Panc1 (cell line): ENCODE measurements at places on chromosomes 4 and X. TPM values are rescaled to one million over a fixed set of nuclear protein-coding genes. Genes with fewer than 3 reads are reported as not detected.
A peak's percentile ranks its signal among the peaks of the same experiment; 100 is the strongest.

DNA sequence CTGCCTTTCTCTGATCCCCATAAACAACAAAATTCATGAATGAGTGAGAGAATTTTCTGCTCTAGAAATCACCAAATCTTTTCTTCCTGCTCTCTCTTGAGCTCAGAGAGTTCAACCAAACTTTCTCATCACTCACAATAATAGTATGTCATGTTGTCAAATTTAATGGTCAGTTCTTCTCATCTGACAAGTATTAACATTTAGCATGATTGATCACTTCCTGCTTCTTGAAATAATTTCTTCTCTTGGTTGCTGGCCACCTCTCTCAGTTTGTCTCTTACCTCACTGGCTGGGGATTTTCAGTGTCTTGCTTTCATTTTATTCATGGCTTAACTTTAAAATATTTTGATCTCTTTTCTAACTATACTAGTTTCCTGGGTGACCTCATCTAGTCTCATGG, 25.5 kb upstream of the FGF5 start:
- DNase-seq = no peak

GRCh38 chr4:100087743-100088142, 102.5 kb downstream of the DDIT4L start:
- DNase-seq = no peak

- no peak for DNase-seq
Observed at GRCh38 chrX:67564475-67564874, 20.7 kb downstream of the AR start.

Gene PUDP
- total RNA-seq = 14.2 TPM

GRCh38 chrX:49166914-49167739, 4.6 kb downstream of the MAGIX start:
- no peak for DNase-seq

DNA sequence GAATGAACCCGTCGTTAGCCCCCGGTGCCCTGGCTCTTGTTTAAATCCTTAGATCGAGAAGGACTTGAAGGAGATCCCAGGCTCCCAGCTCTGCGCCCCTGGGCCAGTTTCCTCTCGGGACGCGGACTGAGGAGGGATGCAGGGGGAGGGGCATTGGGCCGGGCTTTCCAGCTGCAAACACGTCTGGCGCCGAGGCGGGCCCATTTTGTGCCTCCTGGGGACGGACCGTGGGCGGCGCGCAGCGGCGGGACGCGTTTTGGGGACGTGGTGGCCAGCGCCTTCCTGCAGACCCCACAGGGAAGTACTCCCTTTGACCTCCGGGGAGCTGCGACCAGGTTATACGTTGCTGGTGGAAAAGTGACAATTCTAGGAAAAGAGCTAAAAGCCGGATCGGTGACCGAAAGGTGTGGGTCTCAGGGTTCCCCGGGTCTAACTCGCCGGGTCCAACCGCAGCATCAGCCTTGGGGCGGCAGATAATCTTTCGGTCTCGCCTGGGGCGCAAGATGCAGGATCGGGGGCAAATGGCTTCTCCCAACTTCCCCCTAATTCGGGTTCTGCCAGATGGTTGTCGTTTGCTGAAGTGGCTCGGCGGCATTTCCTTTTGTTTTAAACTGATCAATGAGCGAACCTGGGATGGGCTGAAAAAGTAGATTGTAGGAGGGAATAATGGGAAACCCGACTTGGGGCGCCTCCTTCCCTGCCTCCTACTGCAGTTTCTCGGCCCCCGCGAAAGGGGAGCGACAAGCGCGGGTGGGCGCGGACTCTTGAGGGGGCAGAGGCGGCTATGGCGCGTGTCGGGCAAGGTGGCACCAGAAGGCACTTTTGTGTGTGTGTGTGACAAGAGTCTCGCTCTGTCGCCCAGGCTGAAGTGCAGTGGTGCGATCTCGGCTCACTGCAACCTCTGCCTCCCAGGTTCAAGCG, 2.9 kb downstream of the PDGFRA start:
- DNase-seq = no peak

- DNase-seq = no peak
Observed at GRCh38 chrX:39601231-39602177, 496.3 kb downstream of the BCOR start.

Gene ZAR1
- not detected for total RNA-seq

DNA sequence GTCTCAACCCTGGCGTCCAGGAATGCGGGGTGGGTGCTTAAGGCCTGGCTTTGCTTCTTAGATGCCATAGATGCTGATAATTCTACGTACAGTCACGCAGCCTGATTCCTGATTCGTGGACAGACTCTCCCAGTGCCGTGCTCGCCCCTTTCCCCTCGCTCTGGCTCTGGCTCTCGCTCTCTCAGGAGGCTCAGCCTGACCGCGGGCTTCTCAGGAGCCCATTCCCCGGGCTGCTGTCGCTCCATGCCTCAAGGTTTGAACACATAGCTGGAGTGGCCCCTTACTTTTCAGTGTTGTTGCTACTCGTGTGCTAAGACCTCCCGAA, 59.2 kb upstream of the ZC4H2 start:
- no peak for DNase-seq

- DNase-seq = no peak
Observed at GRCh38 chrX:106415276-106415895, 196.4 kb upstream of the RADX start.

DNA sequence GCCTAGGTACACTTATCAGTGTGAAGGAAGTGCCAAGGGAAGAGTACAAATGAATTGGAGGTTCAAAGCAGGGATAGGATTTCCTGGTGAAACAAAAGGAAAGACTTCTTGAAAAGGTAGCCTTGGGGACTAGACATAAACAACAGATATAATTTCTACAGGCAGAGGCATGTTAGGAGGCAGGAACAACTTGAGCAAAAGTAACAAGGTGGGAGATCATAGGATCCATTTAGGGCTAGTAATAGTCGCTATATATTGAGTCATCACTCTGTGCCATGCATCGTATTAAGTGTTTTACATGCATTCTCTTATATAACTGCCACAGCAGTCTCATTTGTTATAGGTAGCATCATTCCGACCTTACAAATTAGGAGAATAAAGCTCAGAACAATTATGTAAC, 98.3 kb upstream of the EOLA2 start:
- DNase-seq = no peak

Gene TKTL2
- not detected for total RNA-seq

Gene MAML3
- 7.7 TPM for total RNA-seq

DNA sequence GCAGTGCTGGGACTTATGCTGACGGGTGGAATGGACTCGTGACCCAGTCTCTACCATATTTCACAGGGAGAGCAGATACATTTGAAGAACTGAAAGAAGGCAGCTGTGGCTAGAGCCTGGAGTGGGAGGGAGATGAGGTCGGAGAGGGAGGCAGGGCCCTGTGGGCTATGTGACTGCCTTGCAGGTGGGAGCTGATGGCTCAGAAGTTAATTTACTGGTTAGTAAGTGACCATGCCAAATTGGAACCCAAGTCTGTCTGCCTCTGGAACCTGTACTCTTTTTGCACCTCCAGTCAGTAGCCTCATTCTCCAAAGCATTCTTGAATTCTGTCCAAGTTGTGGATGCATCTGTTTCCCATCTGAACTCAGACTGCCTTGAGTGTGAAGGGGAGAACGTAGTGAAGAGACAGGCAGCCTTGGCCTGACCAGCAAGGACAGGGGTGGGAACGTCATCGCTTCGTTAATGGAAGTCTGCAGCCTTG, 92.3 kb downstream of the REPS2 start:
- no peak for DNase-seq

GRCh38 chrX:41720125-41720779, 3.7 kb upstream of the GPR82 start:
- no peak for DNase-seq

GRCh38 chrX:71128166-71128833, 9.9 kb downstream of the MED12 start:
- no peak for DNase-seq

DNA sequence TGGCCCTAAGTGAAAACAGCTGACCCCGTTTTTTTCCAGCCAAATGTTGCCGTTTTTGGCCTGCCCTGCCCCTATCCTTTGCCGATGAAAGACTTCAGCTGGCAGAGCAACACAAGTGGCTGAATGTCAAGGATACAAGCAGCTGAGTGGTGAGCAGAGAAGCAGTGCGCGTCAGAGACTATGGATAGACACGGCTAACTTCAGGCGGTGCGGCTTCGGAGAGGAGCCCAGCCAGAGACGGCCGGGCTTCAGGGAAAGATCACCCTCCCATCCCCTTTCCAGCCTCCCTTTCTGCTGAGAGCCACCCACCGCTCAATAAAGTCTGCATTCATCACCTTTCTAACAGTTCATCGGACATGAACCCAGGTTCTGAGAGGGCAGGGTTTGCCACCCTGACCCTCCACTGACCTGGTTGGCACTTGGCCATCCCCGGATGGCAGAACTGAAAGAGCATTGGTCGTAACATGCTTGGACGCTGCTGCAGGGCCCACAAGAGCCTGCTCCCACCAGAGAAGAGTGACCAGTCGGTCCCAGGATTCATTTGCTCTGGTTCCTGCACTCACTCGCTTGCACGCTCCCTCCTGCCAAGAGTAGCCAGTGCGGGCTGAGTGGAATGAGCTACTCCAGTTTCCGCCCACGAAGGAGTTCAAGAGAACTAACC, 125.8 kb downstream of the PPEF1 start:
- no peak for DNase-seq

Gene TMPRSS11D
- total RNA-seq = not detected

GRCh38 chr4:119785963-119786362, 157.4 kb upstream of the PDE5A start:
- DNase-seq = no peak

DNA sequence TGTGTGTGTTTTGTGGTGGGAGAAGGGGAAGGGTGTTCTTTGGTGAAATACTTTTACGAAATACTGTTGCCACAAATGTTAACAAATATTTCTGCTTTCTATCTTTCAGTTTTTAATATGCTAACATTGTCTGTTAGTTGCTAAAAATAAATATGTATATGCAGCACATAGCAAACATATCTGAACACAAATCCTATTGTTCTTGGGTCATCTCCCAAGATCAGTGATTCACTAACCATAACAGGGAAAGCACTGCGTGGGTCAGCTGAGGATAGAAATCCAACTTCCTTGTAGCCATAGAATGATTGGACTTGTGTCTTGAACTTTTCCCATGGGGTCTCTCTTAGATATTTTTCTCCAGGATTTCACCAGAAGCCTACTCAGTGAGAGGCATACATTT, 250.3 kb upstream of the FAM47A start:
- DNase-seq = no peak

DNA sequence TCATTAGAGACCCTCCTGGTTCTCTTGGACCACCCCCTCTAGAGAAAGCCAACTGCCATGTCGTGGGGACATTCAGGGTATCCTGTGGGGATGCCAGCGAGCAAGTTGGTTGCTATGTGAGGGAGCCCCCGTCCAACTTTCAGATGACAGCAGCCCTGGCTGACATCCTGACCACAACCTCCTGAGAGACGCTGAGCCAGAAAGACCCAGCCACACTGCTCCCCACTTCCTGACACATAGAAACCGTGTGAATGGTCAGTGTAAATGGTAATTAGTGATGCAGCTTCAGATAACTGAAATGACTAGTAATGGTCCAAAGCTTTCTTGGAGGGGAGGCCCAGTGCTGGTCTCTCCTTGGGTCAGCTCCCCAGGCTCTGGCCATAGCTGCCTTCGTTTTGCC, 10.8 kb downstream of the CLCN4 start:
- DNase-seq = no peak

DNA sequence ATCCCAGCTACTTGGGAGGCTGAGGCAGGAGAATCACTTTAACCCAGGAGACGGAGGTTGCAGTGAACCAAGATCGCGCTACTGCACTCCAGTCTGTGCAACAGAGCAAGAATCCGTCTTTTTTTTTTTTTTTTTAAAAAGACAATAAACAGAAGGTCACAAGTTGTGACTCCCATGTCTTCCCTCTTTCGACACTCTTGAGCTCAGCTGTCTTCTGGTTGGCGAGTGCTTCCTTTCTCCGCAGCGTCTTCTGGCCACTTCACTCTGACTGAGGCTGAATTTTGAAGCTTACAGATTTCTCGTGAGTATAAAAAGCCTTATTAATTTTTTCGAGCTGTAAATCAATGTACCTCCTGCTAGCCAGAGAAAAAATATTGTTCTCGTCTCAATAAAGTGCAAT, 124.9 kb downstream of the STOX2 start:
- DNase-seq = no peak

DNA sequence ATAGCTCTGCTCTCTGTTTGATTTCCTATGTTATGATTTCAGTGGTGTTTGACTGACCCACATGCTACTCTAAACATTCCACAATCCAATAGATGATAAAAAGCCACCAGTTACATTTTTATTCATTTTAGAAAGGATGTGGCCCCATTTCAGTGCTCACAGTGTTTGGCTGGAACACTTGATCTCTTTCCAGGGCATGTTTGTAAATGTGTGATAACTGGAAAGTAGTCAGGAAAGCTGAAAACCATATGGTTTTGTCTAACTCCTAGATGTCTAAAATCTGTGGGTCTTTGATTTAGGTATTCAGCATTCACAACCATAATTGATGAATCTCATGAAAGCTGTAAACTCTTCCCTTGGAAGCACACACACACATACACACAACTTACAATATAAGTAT, 904.9 kb upstream of the AGA start:
- DNase-seq = no peak

Gene USP51
- 1.7 TPM for total RNA-seq

GRCh38 chrX:103878466-103879122, 46.5 kb upstream of the RAB9B start:
- peak; percentile 24 for DNase-seq

GRCh38 chrX:51404445-51404844, 71.8 kb downstream of the NUDT10 start:
- DNase-seq = no peak

GRCh38 chr4:166049036-166049435, 176.0 kb downstream of the TLL1 start:
- no peak for DNase-seq

Gene NMU
- total RNA-seq = 0.54 TPM

Gene SYP
- 12.4 TPM for total RNA-seq

Gene GPM6B
- total RNA-seq = not detected

DNA sequence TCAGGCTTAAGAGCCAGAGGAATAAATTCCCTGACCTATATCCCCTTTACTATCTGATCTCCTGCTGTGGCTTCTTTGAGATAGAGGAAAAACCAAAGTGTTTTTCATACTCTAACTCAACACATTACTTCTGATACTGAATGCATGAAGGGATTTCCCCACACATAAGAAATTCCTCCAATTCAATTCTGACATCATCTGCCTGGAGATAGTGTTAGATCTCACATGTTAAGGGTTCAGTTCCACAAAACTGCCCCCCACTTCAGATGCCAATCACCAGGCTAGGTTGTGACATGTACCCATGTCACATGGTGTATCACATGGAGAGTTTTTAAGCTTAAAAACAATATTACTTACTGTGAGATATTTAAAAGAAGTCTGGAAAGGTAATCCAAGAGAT, 46.8 kb downstream of the GSTCD start:
- no peak for DNase-seq

- no peak for DNase-seq
Observed at GRCh38 chrX:151287954-151288353, 109.1 kb upstream of the VMA21 start.
